Caco-2 (cell line): ENCODE measurements at places on chromosomes 2 and 18. TPM values are rescaled to one million over a fixed set of nuclear protein-coding genes. Genes with fewer than 3 reads are reported as not detected.

DNA sequence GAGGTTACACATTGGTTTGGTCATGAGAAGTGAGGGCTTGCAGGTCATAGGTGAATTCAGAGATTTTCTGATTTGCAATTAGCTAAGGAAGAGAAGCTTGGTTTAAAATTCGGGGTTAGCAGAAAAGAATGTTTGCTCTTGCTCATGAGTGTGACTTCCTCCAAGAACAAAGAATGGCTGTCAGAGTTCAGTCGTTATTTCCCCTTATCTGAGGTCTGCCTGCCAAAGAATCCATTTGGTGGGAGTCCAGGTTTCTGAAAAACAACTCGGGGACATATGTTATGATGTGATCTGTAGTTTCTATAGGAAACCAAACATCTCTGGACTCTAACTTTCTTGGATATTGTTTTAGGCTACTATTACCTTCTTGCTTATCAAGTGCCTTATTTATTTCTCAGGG, 3.2 kb upstream of the UGT1A6 start:
- DNase-seq = no peak

The MEP1B gene
- total RNA-seq = not detected in 2 replicates

The DBI gene
- 256 and 257 TPM in 2 replicates for total RNA-seq

GRCh38 chr18:32427084-32427900, 43.4 kb downstream of the GAREM1 start:
- DNase-seq = no peak

The CYP26B1 gene
- total RNA-seq = 1.7 and 2.8 TPM in 2 replicates

DNA sequence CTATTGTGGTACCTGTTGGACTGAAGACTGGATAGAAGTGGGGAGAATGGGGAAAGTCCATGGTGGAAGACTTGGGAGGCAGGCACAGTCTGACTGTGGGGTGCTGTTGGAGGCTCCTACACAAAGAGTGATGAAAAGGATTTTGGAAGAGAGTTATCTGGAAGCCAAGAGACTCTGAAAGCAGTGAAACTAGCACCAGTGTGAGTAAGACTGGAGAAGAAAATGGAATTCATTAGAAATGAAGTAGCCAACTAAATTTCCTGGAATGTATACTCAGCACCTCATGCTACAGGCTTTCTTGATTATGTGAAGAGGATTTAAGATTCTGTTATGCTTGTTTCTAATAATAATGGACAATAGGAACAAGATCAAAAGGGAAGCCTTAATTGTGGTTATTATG, 27.7 kb downstream of the ELP2 start:
- no peak for DNase-seq

DNA sequence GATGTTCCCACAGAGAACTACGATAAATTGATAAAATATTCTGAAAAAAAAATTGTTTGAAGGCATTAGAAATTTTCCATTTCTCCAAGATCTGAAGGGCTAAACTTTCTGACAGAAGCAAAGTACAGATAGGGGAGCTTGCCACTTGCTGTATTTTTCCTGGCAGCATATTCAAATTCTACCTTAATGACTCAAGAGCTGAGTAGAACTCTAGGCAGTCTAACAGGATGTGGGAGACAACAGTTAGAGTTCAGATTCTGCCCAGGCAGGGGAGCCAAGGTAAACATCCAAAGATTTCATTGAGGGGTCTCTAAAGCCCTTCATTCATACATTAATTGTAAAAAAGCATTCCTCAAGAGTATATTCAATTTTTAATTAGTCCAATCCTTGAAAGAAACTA, 46.0 kb upstream of the RIT2 start:
- DNase-seq = no peak

- DNase-seq = no peak
Measured at GRCh38 chr2:18232731-18233438, 327.6 kb downstream of the RDH14 start.
